Kidney (tissue), 22 donors: ENCODE measurements at places on chromosomes 6 and 20. TPM values are rescaled to one million over a fixed set of nuclear protein-coding genes. Genes with fewer than 3 reads are reported as not detected.

Gene MOG
- not detected for total RNA-seq

Gene CDSN
- 0.13 TPM for total RNA-seq

Gene MAVS
- 46.8 TPM for total RNA-seq

Gene GHRH
- total RNA-seq, result not detected

Gene ANKRD66
- not detected for total RNA-seq

Gene NDRG3
- total RNA-seq, result 25.3 TPM

Gene CCN5
- 3.1 TPM for total RNA-seq

Gene HSPA1L
- total RNA-seq, result 1.7 TPM

Gene GPSM3
- total RNA-seq, result 28.1 TPM

Gene RBPJL
- not detected for total RNA-seq

Gene DSP
- total RNA-seq, result 96.2 TPM

Gene CDKAL1
- total RNA-seq, result 20.2 TPM

Gene JPH2
- 11.4 TPM for total RNA-seq

Gene CTSA
- 180 TPM for total RNA-seq

Gene HCRTR2
- total RNA-seq, result not detected

Gene FLRT3
- 70.3 TPM for total RNA-seq

Gene PROKR2
- total RNA-seq, result not detected

Gene TMC2
- total RNA-seq, result not detected

Gene SNAP91
- total RNA-seq, result 0.82 TPM

Gene UBE2V1
- total RNA-seq, result 99.1 TPM

Gene PRSS35
- total RNA-seq, result 0.66 TPM

Gene SLC17A2
- 0.76 TPM for total RNA-seq

Gene MRS2
- 23.6 TPM for total RNA-seq

Gene RNF182
- 3.9 TPM for total RNA-seq

Gene GABRR1
- not detected for total RNA-seq

Gene TM9SF4
- 52.0 TPM for total RNA-seq

Gene HAO1
- total RNA-seq, result not detected

Gene PRL
- not detected for total RNA-seq

Gene TRIM15
- total RNA-seq, result 2.2 TPM

Gene NAA20
- total RNA-seq, result 72.8 TPM

Gene ADGRB3
- 2.2 TPM for total RNA-seq

Gene PRDM13
- total RNA-seq, result not detected

Gene VGLL2
- total RNA-seq, result not detected

Gene SOX18
- 56.7 TPM for total RNA-seq

Gene GRM1
- 0.19 TPM for total RNA-seq

Gene PDE10A
- 23.1 TPM for total RNA-seq
